ENCODE measurements at places on chromosomes 13 and 19. TPM values are rescaled to one million over a fixed set of nuclear protein-coding genes. Genes with fewer than 3 reads are reported as not detected.

The PGLYRP2 gene
- not detected for total RNA-seq

The RASL11A gene
- total RNA-seq: 5.3 TPM

The F2RL3 gene
- not detected for total RNA-seq

The PROZ gene
- total RNA-seq: not detected

The ZNF177 gene
- 3.3 TPM for total RNA-seq

The ZNF846 gene
- 1.2 TPM for total RNA-seq

The ZNF431 gene
- 10.4 TPM for total RNA-seq

The FCER2 gene
- not detected for total RNA-seq

The HSPB6 gene
- 0.72 TPM for total RNA-seq

The FAM174C gene
- total RNA-seq: 93.6 TPM

The CLEC11A gene
- total RNA-seq: 7.9 TPM

The VSTM1 gene
- total RNA-seq: not detected

The CELF5 gene
- not detected for total RNA-seq

The RFPL4A gene
- total RNA-seq: not detected

The DMKN gene
- 4.4 TPM for total RNA-seq

The FUT6 gene
- not detected for total RNA-seq
